SIG-M5 (cell line): ENCODE measurements at places on chromosomes 1 and 21.

GRCh38 chr1:28437924-28438699 lies 67.7 kb upstream of the RCC1 start:
- no peak for DNase-seq

- no peak for DNase-seq
Measured at GRCh38 chr1:161273402-161273801, 14.9 kb downstream of the PCP4L1 start.

- DNase-seq = no peak
Measured at GRCh38 chr1:186310307-186310706, 64.7 kb downstream of the TPR start.

DNA sequence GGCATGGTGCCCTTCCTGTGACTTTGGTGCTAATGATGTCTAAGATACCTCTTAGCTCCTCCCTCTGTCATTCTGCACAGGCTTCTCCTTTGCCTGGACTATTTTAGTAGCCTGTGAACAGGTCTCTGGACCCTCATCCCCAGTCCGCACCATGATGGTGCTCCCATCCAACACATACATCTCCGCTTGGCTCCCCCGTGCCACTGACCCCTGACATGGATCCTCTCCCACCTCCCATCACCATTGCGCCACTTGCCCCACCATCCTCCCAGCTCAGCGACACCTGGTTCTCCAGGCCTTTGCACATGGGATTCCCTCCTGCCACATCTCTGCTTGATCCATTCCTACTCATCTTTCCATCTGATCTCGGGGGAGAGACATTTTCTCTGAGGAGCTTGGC lies 33.9 kb downstream of the RUNX3 start:
- no peak for DNase-seq

DNA sequence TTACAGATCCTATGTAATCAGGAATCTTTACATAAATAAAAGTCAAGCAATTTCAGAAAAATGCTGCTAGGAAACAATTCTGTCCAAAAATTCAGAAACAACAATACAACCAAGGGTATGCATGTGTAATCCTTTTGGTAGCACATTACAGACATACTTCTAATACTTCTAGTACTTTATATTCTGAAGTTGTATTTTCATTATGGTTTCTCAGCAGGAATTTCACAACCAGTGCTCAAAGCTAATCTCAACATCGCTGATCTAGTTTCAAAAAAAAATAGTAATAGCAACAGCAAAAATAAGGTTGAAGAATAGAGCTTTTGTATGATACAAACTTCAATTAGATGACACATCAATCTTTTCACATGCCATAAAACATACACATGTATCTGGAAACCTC lies 545.2 kb downstream of the LTN1 start:
- no peak for DNase-seq

DNA sequence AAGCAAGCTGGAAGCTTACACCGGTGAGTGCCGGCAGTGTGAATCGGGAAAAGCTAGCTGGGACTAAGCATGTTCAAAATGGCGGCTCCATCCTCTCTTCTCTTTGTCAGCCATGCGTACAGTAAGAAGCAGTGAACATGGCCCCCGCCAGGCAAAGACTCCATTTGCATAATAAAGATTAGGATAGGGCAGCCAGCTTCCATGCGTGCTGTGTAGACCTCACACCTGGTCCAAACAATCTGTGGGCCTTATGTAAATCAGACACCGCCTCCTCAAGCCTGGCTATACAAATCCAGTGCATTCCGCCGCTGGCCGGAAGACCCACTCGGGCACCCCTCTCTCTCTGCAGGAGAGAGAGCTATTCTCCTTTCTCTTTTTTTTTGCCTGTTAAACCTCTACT lies 150.3 kb downstream of the TIAM1 start:
- no peak for DNase-seq

DNA sequence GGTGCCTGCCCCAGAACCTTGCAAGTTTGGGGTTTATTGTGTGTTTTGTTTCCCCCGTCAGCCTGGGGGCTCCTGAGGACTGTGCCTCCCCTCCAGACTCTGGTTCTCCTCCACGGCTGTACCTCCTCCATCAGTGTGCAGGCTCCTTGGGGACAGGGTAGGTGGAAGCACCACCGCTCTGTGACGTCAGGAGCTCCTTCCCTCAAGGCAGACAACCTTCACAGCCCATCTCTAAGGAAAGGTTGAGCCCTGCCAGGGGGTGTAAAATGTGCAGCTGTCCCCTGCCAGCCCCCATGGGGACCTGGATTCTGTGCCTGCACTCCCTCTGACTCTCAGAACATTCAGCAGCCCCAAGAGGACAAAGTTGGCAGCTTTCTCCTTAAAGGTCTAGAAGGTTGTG lies 465 bp upstream of the HSPB7 start:
- DNase-seq = no peak

- DNase-seq = no peak
Measured at GRCh38 chr1:223248001-223248769, 105.1 kb upstream of the TLR5 start.

DNA sequence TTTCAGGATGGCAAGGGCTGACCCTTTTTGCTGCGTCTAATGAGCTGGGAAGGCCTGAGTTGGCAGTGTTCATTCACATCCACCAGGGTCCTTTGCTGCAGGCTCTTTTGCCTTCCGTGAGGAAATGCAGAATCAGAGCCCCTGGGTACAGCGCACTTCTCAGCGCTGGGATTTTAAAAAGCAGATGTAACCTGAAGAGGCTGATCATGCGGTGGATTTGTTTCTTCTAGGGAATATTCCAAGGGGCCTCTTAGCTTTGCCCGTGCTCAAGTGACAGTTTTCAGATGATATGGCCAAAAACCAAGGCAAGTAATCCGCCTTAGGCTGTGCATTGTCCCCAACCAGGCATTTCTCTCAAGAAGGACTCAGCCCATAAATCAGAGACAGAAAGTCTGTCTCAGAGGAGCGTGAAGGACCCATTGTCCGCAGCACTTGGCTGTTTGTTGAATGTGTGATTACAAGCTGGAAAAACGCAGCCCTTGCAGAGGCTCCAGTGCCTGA lies 237.6 kb downstream of the PTPRC start:
- no peak for DNase-seq

GRCh38 chr1:114341299-114341698 lies 169.7 kb downstream of the TRIM33 start:
- no peak for DNase-seq
